ENCODE measurements at places on chromosomes 2 and 18. TPM values are rescaled to one million over a fixed set of nuclear protein-coding genes. Genes with fewer than 3 reads are reported as not detected.

POMC gene
- total RNA-seq, result not detected

FABP1 gene
- not detected for total RNA-seq

TRIB2 gene
- total RNA-seq, result 0.37 TPM

SH2D6 gene
- 1.1 TPM for total RNA-seq

LIPG gene
- total RNA-seq, result 0.19 TPM

POTEJ gene
- total RNA-seq, result not detected

PLEK gene
- total RNA-seq, result not detected

OTOS gene
- total RNA-seq, result not detected

HDAC4 gene
- 8.2 TPM for total RNA-seq

SERPINB8 gene
- total RNA-seq, result 10.1 TPM

NGEF gene
- 21.6 TPM for total RNA-seq

KLHL41 gene
- total RNA-seq, result 0.37 TPM

AAMP gene
- total RNA-seq, result 129 TPM

CDK15 gene
- not detected for total RNA-seq

KCNJ3 gene
- total RNA-seq, result not detected

KCNF1 gene
- 21.8 TPM for total RNA-seq

MYL1 gene
- not detected for total RNA-seq

LYPD6B gene
- total RNA-seq, result 0.12 TPM

PRSS56 gene
- 0.14 TPM for total RNA-seq

ZNF804A gene
- not detected for total RNA-seq

MC5R gene
- total RNA-seq, result not detected

GPR75 gene
- total RNA-seq, result 1.8 TPM

Data from A549 treated with CORT108297 at 1 μM for 4 hours (cell line).